ENCODE measurements at places on chromosomes 2 and 18.

DNA sequence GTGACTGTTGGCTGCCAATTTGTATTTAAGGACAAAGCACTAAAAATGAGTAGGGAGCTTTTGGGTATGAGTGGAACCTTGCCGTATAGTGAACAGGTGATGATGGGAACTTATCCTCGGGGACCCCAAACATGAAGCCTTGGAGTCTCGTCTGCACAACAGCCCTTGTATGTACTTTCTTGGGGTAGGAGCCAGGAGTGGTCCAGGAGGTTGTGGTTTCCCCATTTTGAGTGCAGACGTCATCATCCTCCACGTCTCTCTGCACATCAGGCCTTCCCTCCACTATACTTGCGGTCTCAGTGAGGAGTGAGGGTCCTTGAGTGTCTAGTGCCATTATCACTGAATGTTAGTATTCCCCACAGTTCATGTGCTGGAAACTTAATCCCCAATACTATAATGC is 101.5 kb upstream of the HS6ST1 start:
- no peak for DNase-seq

GRCh38 chr2:226838722-226839121 is 2.9 kb downstream of the RHBDD1 start:
- DNase-seq = no peak

DNA sequence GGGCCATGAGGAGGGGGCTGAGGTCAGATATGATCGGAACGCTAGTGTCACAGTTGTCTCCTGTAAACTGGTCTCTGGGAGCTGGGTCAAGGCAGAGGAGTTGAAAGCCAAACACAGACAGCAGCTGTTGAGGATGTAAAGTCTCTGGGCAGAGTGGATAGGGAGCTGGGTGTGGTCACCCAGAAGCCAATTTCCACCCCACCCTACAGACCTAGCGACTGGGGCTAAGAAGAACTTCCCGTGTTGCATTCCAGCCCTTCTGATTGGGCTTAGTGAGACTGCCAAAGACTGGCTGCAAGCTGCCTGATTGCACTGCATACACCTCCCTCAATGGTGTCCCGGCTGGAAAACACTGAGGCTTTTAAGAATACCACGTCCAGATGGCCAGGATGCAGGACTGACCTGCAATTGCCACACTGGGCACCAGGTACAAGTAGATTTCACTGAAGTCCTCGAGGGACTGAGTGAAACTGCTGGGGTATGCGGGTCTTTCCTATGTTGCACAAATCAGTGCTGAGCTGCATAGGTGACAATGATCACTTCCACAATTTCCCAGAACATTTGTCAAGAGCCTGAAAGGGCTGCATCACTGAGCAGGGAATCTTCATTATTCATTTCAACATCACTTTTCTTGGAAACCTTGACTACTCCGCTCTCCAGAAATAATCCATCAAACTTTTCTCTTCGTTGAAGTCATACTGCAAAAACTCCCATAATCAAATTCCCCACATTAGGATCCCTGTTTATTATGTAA is 43.1 kb upstream of the EML4 start:
- no peak for DNase-seq

DNA sequence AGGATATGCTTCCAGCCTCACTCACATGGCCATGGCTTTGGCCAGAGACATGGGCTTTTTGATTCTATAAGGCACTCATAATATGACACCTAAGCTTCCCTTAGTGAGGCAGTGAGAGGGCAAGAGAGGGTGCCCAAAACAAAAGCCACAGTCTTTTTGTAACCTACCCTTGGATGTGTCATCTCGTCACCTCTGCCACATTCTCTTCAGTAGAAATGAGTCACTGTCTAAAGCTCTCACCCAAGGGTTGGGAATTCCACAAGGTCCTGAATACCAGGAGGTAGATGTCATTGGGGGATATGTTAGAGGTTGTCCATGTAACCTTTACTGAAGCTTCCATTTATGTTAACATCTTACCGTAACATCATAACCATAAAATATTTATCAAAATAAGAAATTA is 108.4 kb downstream of the ALMS1 start:
- DNase-seq = no peak

- DNase-seq = no peak
Measured at GRCh38 chr18:2617401-2617998, 38.0 kb upstream of the SMCHD1 start.

GRCh38 chr2:1010415-1010930 is 59.8 kb downstream of the SNTG2 start:
- DNase-seq = no peak

DNA sequence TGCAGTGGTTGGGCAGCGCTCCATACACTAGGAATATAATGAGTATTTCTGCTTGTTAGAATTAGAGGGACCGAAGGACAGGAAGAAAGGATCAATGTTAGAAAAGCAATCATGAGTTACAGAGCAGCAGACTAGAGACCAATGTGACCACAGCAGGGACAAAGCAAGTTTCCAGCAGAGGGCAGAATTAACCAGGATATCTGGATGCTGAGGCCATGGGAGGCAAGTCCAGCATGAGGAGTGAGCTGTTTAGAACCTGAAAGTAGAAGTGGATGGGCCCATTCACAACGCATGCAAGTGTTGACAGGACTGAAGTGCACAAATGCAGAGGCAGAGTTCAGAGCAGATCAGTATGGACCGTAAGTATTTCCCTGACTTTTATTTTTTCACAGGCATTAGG is 910.4 kb upstream of the GYPC start:
- no peak for DNase-seq

- no peak for DNase-seq
Measured at GRCh38 chr2:230954746-230955145, 29.7 kb upstream of the GPR55 start.

GRCh38 chr2:129324349-129324748 is 655.1 kb upstream of the RAB6C start:
- no peak for DNase-seq

DNA sequence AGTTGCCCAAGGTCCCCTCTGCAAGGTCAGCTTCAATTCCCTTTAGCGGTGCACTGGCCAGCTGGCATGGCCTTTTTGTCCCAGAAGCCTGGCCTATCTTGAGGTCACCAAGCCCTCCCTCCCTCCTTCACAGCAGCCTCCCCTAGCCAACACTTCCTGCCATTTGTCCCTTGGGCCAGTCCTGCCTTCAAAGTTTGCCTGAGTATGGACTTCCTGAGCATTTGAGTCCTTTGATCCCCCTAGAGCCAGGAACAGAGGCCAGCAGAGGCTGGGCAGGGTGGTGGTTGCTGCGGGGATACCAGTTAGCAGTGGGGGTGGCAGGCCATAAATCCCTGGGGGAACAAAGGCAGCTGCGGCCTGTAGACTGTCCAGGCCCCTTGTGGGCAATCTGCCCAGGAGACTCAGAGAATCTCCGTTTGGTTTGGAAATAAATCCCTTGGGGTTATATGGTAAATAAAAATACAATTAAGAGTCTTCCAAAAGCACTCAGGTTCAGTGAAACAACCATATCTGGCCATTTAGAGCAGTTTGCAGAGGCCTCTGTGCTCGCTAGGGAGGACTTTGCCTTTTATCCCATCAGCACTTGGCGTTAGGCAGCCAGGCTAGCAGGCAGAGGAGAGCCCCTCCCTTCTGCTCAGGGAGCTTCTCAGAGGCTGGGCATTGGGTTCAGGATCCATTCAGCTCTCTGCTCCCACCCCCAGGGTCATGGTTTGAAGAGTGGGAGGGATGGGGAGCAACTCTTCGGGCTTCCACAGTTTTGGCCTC is 3.1 kb upstream of the HES6 start:
- no peak for DNase-seq

- no peak for DNase-seq
Measured at GRCh38 chr2:27143285-27143684, 4.1 kb upstream of the PRR30 start.

GRCh38 chr2:37635504-37636380 is 35.7 kb downstream of the CDC42EP3 start:
- peak; percentile 48 for DNase-seq

GRCh38 chr2:215447056-215447455 is 11.2 kb upstream of the FN1 start:
- no peak for DNase-seq

GRCh38 chr2:12778811-12779579 is 62.3 kb downstream of the TRIB2 start:
- no peak for DNase-seq

DNA sequence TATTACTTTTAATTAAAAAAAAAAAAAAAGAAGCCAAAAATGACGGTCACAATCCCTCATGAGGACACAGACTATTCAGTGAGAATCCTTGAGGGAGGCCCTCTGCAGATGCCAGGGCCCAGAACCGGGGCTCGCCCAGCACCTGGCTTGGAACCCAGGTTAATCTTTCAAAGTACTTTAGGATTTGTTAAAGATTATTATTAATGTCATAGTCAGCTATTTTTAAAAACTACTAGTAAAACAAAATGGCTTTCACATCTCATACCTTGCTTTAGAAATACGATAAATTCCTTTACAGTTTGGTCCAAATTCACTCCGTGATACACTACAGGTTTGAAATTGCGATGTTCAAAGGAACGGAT is 27.1 kb downstream of the C2orf76 start:
- DNase-seq = no peak

DNA sequence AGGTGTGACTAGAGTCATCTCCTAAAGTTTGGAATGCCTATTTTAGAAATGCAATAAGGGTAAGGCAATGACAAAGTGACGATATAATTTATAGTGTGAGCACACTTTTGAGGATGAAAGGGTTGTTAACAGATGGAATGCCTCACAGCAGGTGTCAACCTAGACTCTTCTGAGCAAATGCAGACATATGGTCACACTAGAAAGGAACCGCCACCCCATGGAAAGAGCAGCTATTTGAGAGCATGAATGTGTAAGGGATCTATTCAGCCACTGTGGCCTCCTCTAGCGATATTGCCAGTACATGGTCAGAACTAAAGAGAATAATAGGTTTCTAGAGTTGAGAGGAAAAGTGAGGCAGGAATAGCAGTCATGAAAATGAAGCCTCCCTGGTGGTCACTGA is 18.5 kb downstream of the DSG2 start:
- no peak for DNase-seq

DNA sequence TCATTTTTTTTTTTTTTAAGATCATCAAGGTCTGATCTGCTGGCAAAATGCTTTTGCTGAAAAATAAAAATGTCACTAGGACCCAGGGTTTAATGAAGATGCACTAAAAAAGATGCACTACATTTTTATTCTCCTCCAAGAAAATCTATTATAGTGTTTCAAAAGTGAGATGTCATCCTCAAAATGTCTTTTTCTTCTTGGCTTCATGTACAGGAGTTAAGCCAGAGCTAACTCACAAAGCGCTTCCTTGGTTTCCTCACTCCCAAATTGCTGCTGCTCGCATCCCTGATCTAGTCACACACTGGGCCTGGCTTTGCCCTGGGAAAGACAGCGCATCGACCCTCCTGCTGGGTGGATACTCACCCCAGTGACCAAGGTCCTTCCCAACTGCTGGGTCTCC is 113.4 kb upstream of the CCDC68 start:
- no peak for DNase-seq

GRCh38 chr2:64847930-64848329 is 141.3 kb upstream of the SLC1A4 start:
- DNase-seq = no peak

GRCh38 chr2:159229476-159230144 is 56.9 kb downstream of the WDSUB1 start:
- DNase-seq = no peak

DNA sequence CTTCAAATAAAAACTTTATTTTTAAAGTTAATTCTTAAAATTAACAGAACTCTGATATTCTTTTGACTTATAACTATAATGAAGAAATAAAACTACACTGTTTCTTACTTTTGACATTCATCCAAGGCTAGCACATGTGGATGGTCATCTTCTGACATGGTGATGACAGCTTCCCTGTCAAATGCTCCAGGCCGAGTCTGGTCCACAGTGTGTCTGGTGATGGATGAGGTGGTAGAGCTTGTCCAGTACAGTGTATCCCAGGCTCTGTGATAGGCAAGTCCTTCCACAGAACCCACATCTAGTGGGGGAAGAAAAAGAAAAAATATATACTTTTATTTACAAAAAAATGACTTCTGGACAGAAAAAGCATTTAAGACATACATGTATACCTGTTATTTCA is 1529.5 kb downstream of the LRP1B start:
- no peak for DNase-seq

DNA sequence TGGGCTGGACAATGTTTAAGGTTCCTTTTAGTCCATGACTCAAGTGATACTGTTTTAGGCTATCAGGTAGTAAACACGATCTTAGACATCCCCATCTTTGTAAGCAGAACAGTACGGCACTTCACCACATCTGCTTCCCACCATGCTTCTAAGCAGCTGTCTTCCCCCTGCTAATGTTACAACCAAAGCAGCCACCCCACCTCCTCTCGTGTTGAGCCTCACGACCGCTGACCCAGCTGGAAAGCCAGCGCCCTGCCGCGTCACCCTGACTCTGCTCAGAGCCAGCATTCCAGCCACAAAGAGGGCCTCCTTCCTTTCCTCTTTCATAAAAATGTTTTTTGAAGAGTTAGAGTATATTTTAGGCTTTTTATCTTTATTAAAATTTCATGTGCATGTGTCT is 9.4 kb downstream of the MTERF4 start:
- DNase-seq = no peak

- no peak for DNase-seq
Measured at GRCh38 chr2:44362207-44363015, 664 bp downstream of the CAMKMT start.

DNA sequence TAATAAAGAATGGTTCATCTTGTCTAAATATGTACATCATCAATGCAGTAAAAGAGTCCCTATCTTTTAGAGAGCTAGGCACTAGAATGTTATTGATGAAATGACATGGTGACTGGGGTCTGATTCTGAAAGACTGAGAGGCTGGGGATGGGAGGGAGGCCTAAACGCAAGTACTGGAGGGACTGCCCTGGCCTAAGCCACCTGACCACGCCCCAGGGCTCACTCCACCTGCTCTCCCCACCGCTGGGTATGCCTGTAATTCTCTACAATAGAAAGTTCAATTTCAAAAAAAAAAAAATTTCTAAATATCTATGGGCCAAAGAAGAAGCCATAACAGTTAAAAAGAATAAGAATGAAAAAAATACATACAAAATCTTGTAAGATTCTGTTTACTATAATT is 194.0 kb downstream of the HDAC4 start:
- no peak for DNase-seq

DNA sequence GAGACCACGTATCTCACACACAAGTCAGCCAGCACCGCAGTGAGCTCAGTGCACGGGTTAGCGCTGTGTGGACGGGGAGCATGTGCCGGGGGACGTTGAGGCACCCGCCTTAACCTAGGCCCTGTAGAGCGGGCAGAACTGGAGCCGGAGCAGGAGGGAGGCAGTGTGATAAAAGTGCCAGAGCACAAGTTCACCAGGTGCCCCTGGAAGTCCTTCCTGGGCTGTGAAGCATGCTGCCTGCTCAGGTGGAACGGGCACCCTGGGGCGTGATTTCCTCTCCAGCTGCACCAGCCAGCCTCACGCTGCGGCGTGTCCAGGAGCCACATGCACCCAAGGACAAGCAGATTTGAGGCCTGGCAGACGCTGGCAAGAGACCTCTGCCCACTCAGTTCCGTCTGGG is 50.3 kb downstream of the ITGB1BP1 start:
- no peak for DNase-seq

DNA sequence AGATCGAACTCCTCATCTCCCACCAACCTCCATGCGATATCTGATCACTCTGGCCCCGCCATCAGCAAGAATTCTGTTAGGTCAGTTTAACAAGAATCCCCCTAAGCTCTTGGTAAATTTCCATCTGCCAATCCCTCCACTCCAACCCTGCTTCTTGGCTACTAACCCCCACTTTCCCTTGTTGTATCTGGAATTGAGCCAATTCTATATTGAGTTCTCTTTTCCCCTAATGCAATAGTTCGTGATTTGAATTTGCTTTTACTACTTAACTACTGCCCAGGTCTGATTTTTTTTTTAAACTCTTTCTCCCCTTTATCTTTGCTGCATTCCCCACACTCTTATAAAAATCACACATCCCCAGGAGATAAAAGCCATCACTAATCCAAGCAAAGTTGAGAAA is 159.3 kb upstream of the STK17B start:
- no peak for DNase-seq

Data from stimulated activated CD8-positive, alpha-beta memory T cell treated with anti-CD3 and anti-CD28 coated beads, Interleukin-15, amount 100 ng/mL, for 1 hour (primary cell).